ENCODE measurements at places on chromosomes 1 and 21. TPM values are rescaled to one million over a fixed set of nuclear protein-coding genes. Genes with fewer than 3 reads are reported as not detected.

DNA sequence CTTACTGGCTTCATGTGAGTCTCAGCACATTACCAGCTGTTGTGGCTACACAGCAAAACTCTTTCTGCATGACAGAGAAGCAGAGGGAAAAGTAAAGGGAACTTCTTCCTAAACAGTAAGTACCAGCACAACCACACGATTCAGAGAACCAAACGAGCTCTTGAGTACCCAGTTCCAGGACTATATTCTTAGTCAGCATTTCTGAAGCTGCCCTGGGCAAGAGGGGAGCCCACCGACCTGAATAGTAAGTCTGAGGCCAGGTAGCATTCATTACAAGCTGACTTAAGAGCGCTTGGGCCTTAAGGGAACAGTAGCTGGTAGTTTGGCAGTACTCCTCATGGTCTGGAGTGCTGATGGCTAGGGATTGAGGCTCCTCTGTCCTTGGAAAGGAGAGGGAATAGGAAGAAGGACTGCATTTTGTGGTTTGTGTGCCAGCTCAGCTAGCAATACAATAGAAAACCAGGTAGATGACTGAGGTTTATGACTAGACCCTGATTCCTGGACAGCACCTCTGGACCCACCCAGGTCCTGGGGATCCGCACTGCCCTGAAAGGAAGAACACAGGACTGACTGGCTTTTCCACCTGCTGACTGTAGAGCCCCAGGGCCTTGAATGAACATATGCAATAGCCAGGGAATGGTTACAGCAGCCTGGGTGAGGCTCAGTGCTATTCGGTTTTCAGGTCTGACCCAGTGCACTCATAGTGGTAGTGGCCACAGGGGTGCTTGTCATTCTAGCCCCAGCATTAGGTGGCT is 396.8 kb upstream of the PRMT6 start:
- no peak for DNase-seq

DNA sequence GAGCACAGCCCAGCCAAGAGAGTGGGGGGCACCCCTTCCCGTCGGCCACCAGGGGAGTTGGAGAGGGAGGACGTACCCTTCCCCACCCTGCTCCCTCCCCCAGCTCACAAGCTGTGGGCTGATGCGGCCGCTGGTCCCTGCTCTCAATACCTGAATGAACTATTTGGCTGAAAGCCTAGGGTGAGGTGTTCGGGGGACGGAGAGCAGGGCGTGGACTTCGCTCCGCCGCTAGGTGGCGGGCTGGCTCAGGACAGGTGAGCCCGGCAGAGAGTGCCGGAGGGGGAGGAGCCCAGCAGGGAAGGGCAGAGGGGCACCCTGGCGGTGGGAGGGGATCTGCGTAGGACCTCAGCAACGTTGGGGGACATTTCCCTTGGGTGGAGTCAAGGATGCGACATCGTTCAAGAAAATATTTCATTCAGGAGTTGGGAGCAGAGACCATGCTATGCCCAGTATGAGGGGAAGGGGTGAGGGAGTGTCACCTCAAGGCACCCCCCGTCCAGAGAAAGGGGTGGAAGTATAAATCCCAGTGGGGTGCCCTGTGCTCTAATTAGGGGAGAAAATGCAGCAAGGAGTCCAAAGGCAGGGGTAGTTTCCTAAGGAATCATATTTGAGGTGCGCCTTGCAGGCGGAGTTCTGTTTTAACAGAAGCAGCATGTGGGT is 12.0 kb upstream of the RHBG start:
- DNase-seq, result no peak

GRCh38 chr1:86346388-86346787 is 49.7 kb downstream of the ODF2L start:
- no peak for DNase-seq

DNA sequence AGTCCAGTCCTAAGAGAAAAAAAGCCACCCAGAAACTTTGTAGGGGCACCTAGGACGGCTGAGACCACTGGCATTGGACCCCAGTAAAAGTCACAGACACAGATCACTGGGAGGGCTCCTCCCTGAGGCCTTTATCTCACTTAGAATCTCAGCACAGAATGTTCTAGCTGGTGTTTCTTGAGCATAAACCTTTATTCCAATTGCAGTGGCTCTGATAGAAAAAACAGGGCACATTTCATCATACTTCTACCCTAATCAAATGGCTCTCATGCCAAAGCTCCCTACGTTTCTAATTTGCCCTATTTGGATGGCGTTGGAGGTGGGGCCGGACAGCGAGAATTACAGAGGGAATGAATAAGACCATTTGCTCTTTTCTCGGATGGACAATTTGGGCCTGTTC is 53.8 kb downstream of the NGF start:
- DNase-seq, result no peak

- DNase-seq, result no peak
These were observed 5.0 kb upstream of the DDOST start for GRCh38 chr1:20666146-20666545.

- no peak for DNase-seq
These were observed 1523.0 kb downstream of the KCNT2 start for GRCh38 chr1:195085196-195085595.

GRCh38 chr1:38735651-38736161 is 123.9 kb downstream of the RRAGC start:
- no peak for DNase-seq

DNA sequence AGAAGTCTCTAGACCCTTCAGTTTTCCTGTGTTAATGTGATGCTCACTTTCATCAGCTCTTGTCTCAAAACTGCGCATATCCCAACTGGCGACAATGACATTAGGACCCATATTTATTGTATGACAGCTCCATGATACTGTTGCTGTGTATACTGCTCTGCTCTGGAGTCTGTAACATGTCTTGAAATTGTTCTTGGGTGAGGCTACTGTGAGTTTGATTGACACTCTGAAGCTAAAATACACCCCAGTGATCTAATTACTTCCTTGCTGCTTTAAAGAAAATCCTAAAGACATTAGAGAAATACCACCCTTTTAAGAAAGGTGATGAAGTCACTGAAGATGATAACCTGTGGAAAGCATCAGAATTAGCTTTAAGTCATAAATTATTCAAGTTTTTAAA is 1046.2 kb downstream of the KCNT2 start:
- no peak for DNase-seq

GRCh38 chr1:201268604-201269151 is 14.6 kb upstream of the PKP1 start:
- no peak for DNase-seq

DNA sequence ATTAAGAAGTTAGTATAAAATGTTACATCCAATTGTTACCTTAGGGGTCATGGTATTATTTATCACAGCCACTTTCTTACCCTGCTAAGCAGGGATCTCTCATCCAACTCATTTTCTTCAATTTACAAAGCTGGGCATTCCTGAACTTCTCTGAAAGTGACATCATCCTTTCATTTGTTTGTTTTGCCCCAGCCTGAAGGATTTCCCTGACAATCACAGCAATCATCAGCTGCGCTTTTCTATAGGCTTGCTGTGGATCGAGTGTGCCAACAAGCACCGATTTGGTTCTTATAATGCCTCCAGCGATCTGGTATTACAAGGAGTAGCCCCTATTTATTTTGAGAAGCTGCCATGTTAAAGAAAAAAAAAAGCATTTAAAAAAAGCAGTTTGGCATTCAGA is 240.2 kb downstream of the USH2A start:
- DNase-seq, result no peak

GRCh38 chr1:12383786-12384185 is 154.0 kb downstream of the VPS13D start:
- no peak for DNase-seq

GRCh38 chr1:12230549-12231275 is 882 bp downstream of the VPS13D start:
- DNase-seq, result peak; percentile 62

- DNase-seq, result no peak
These were observed 50.8 kb downstream of the TOMM20 start for GRCh38 chr1:235077571-235078479.

DNA sequence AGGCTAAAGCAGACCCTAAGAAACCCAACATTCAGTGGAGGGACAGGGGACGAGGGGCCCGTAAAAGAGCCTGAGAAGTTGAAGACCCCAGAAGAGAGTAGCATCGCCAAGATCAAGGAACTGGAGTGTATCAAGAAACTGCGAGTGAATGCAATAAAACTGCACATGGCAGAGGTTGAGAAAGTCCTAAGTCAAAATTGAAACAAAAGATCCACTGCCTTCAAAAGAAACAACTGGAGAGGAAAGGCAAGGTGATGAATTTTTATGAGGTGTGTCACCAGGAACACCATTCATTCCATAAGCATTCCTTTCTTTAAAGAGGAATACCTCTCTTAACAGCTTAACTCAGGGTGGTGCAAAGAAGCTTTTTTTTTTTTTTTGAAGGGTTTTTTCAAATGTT is 38.3 kb upstream of the ADORA3 start:
- no peak for DNase-seq

DNA sequence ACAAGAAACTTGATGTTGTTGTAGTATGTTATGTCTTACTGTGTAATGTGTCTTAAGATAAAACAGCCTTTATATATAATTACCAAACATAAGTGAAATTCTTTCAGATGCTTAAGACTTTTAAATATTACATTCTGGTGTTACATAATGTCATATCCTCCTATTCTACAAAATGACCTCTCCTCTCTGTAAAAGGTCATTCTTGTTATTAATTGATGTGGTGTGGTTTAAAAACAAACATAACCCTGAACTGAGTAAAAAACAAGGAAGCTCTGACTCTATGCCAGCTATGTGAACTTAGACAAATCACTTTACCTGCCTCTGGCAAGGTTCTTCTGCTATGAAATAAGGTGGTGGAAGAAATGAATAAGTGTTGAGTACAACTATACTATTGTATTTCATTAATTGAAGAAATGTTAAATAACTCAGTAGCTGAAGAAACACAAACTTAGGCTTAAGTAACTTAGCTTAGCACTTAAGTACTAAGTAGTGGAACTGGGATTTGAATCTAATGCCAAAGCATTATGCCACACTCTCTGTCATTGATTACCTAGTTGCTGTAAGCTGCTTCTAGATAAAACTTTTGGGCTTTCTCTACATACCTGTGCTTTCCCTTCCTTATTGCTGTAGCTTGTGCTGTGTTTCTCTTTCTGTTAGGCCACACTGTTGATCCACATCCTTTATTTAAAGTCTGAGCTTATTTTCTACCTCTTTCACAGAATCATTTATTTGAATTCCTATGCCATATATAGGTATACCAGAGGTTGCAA is 859 bp upstream of the ANGPTL1 start:
- DNase-seq, result no peak

- no peak for DNase-seq
These were observed 590.4 kb upstream of the PLXNA2 start for GRCh38 chr1:208834381-208835096.

GRCh38 chr1:205376739-205377138 is 20.0 kb upstream of the KLHDC8A start:
- DNase-seq, result no peak

DNA sequence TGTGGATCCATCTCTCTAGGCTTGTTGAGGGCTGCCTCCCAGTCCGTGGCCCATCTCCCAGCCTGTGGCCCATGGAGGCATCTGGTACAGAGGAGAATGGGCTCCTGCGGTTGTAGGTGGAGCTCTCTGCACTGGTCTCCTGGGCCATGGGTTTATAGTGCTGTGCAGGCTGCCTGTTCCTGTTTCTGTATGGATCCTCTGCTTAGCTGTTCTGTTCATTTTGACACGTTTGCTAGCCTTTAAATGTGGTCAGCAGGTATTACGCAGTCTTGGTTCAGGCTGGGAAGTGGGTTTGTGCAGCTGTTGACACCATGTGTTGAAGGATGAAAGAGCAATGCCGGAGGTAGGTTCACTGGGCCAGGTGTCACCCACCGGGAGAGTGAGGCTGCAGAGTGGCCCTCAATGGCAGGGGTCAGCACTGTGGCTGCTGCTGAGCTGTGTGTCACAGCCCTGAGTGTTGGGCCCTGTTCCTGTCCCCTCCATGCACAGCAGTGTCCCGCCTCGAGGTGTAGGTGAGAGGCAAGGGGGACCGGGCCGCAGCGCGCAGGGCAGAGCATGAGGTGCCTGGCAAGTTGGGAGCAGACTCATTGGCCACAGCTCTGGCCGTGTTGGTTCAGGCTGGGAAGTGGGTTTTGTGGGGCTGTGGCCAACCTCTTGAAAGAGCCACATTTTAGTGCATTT is 39.0 kb downstream of the SNAP47 start:
- no peak for DNase-seq

DNA sequence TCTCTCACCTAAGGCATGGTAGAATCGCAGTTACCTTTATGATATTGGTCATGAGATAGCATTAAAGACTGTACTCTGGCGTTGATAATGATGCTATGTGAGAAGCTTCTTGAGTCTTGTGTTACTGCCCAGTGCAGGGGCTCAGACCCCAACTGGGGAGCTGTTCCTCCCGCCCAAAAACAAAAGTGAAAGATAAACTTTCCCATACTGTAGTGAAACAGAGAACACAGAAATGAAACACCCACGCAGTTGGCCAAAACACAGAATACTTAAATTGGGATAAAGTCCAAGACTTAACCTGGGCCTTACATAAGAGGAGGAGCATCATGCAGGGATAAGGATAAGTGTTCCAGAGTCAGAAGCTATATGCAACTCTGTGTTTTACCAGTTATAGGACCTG is 130.6 kb downstream of the HHIPL2 start:
- no peak for DNase-seq

- no peak for DNase-seq
These were observed 10.2 kb downstream of the KMO start for GRCh38 chr1:241542199-241542907.

GRCh38 chr1:246537441-246537840 is 28.6 kb downstream of the TFB2M start:
- DNase-seq, result no peak

DNA sequence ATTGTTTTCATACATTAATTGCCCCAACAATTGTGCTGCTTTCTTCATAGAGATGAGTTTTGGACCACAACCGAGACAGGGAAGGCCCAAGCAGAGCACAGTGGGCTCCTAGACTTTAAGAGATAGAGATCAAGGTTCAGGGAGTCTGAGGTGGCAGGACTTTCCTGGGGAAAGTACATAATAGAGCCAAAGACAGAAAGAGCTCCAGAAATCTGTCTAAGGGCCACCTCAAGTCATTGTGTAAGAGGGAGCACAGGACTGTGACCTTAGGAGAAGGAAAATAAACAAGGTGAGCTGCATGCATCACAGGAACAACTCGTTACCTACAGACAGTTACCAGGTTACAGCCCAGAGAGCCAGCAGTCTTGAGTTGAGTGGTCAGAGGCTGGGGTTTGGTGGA is 41.3 kb upstream of the CR2 start:
- DNase-seq, result no peak

DNA sequence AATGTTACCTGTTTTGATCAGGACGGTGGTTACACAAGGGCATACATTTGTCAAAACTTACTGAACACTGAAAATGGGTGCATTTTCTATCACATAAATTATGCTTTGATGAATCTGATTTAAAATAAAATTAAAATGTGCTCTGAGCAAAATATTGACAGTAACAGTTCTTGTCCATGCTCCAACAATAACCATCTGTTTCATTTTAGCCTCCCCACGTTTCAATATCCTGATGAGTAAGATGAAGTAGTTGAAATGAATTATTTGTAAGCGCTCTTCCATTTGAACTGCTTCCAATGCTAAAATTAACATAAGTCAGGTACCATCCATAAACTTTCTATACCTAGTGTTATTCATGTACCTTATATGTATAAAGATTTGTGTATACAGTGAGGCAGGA is 365.4 kb downstream of the LTN1 start:
- DNase-seq, result no peak

The OR2T2 gene
- total RNA-seq, result not detected

The ZFP69 gene
- 5.1 TPM for total RNA-seq

The HTR6 gene
- not detected for total RNA-seq

The CSMD2 gene
- 1.5 TPM for total RNA-seq

The NBPF19 gene
- 42.5 TPM for total RNA-seq

The KRTAP13-2 gene
- not detected for total RNA-seq

The KRTAP10-4 gene
- total RNA-seq, result not detected

The FAM3B gene
- total RNA-seq, result 0.80 TPM

The CD2 gene
- 2.1 TPM for total RNA-seq

The MLLT11 gene
- total RNA-seq, result 2.5 TPM

The MAB21L3 gene
- not detected for total RNA-seq

The RIPK4 gene
- 0.09 TPM for total RNA-seq

Measured in sciatic nerve (tissue), 2 donors.